ENCODE measurements at places on chromosomes 1 and 21. TPM values are rescaled to one million over a fixed set of nuclear protein-coding genes. Genes with fewer than 3 reads are reported as not detected.

The EPS8L3 gene
- total RNA-seq = not detected

The HSPA6 gene
- 4.8 TPM for total RNA-seq

The HTR1D gene
- total RNA-seq = not detected

The PADI4 gene
- 0.57 TPM for total RNA-seq

The SFN gene
- total RNA-seq = 0.06 TPM

The SPATA6 gene
- total RNA-seq = 20.1 TPM

The IFI44L gene
- 12.4 TPM for total RNA-seq

The CEPT1 gene
- 47.0 TPM for total RNA-seq

The TSNAX gene
- total RNA-seq = 48.1 TPM

The SLC19A2 gene
- 14.3 TPM for total RNA-seq

The SH2D1B gene
- not detected for total RNA-seq

DNA sequence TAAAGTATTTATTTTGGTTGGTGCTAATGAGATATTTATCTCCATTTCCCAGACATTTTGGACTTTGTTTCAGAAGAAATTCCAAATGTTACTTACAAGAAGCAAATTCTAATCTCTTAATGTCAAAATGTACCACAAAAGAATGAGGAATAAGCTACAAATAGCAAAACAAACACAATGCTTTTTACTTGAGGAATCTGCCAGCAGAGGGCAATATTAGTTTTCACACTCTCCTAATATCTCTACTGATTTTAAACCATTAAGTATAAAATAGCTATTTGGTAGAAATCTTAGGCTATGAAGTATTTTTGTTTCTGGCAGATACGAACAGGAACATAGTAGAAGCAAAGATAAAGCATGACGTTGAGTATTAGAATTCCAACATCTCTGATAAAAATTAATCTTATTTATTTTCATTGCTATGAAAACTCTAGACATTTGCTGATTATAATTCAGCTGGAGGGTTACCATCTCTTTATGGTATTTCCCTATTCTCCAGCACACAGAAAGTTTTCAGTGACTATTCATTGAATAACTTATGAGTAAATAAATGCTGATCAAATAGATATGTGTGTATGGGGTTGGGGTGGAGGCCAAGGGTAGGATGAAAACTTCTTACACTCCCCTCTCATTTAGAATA, 13.4 kb upstream of the HMCN1 start:
- DNase-seq = no peak
- H3K4me1 ChIP-seq = no peaks in the 10 kb centered on the region
- H3K27me3 ChIP-seq = no peaks in the 10 kb centered on the region
- no peaks in the 10 kb centered on the region for H3K36me3 ChIP-seq
- no peak overlapping the region for H3K27ac ChIP-seq
- H3K4me3 ChIP-seq = no peak overlapping the region

GRCh38 chr1:205672395-205672889, 7.9 kb downstream of the SLC45A3 start:
- no peak overlapping the region for H3K27ac ChIP-seq
- H3K4me3 ChIP-seq = no peak overlapping the region
- no peaks in the 10 kb centered on the region for H3K36me3 ChIP-seq
- no peaks in the 10 kb centered on the region for H3K27me3 ChIP-seq
- DNase-seq = no peak

DNA sequence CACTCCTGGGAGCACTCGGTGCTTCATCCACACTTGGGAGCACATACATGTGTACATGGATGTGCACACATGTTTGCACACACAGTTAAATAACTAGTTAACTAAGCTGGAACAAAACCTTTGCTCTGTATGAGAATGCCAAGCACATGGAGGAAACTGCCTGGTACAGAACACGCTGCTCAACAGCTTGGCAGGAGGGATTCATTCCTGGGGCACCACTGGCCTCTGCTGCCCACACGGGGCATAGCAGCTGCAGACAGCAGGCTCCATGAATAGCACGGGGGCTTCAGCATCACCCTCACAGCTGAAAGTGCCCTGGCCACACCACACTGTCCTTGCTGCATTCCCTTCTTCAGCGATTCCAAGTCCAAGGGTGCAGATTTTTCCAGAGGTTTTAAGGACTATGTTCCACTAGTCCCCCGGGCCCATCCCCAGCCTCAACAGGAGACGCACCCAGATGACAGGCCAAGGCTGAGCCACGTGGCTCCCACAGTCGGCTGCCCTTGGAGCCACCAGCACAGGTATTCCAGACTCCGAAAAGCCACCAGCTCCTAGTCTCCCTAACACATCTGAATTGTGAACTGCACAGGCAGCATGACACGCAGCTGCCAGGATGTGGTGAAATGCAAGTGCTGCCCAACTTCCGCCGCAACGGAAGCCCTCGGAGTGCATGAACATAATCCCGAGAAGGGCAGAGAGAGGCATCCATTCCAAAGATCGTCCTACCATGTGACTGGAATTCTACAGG, 16.9 kb downstream of the NPHP4 start:
- H3K27ac ChIP-seq = no peak overlapping the region
- no peaks in the 10 kb centered on the region for H3K4me1 ChIP-seq
- no peaks in the 10 kb centered on the region for H3K27me3 ChIP-seq

DNA sequence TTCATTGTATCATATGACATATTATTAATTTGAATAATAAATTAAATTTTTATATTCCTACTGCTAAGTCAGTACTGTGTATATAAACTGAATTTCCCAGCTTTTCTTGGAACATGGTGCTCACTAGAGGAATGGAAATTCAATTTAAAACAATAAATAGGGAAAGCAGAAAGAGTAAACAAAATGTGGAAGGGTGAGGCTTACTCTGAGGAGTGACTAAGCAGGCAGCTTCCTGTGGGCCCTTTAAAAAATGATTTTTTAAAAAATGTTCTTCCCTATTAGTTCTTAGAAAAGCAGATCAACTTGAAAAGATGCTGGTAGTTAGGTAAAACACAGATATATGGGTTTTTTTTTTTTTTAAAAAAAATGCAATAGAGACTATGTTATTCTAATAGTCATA, 49.5 kb upstream of the S1PR1 start:
- no peak for DNase-seq
- H3K36me3 ChIP-seq = no peaks in the 10 kb centered on the region
- H3K27ac ChIP-seq = no peak overlapping the region
- H3K4me1 ChIP-seq = no peaks in the 10 kb centered on the region
- H3K4me3 ChIP-seq = no peak overlapping the region

GRCh38 chr1:201282216-201282615, 1.1 kb upstream of the PKP1 start:
- no peaks in the 10 kb centered on the region for H3K4me1 ChIP-seq
- DNase-seq = no peak
- H3K27ac ChIP-seq = no peak overlapping the region
- H3K4me3 ChIP-seq = no peak overlapping the region
- no peaks in the 10 kb centered on the region for H3K36me3 ChIP-seq

GRCh38 chr1:49190138-49190537, 413.4 kb upstream of the BEND5 start:
- no peaks in the 10 kb centered on the region for H3K4me1 ChIP-seq
- H3K27ac ChIP-seq = no peak overlapping the region
- no peak overlapping the region for H3K4me3 ChIP-seq
- DNase-seq = no peak
- H3K27me3 ChIP-seq = no peaks in the 10 kb centered on the region
- no peaks in the 10 kb centered on the region for H3K36me3 ChIP-seq

DNA sequence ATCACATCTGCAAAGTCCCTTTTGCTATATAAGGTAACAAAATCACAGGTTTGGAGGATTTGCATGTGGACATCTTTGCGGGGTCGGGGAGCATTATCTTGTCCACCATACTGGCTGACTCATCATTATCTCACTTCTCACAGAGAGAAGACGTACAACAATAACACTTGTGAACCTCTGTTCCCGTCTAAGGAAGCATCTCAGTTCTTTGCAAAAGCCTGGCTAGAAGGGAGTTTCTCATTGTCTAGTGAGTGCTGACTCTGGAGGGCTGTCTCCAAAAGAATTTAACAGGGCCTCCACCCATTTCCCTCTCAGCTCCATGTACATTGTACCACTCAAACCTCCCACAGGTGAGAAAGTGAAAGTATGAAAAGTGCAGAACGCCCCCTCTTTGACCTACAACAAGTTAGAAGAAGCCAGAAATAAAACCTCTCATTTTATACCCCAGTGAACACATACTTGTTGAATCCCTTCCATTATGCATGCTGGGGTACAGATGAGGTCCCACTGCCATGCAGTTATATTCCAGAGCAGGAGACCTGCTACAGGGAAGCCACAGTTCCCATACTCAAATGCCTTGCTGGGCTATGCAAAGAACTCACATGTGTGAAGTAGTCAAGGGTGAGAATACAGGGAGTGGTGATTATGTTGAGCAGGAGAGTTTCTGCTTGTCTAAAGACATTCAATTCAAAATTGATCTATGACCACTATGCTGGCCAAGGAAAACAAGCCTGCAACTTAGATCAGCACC, 121.7 kb upstream of the PRDX6 start:
- H3K36me3 ChIP-seq = no peaks in the 10 kb centered on the region
- no peaks in the 10 kb centered on the region for H3K4me1 ChIP-seq
- no peak overlapping the region for H3K4me3 ChIP-seq
- no peaks in the 10 kb centered on the region for H3K27me3 ChIP-seq
- no peak overlapping the region for H3K27ac ChIP-seq

DNA sequence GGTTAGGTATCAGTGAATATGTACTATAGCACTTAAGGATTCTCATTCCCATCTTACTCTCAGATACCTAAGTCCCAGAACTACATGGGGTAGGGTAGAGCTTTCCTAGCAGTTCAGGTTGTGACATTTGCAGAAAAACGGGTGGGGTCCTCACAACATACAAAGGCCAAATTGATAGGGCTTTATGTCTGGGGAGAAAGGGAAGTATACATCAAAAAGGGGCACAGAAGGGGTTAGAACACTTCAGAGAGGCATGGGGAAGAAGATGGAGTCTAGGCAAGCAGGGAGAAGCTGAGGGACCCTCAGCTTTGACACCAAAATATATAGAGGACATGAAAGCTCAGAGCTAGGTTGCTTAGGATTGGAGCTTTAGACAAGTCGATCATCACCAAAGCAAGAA, 3.6 kb downstream of the UROD start:
- H3K27me3 ChIP-seq = no peaks in the 10 kb centered on the region
- H3K36me3 ChIP-seq = no peaks in the 10 kb centered on the region
- H3K27ac ChIP-seq = no peak overlapping the region

DNA sequence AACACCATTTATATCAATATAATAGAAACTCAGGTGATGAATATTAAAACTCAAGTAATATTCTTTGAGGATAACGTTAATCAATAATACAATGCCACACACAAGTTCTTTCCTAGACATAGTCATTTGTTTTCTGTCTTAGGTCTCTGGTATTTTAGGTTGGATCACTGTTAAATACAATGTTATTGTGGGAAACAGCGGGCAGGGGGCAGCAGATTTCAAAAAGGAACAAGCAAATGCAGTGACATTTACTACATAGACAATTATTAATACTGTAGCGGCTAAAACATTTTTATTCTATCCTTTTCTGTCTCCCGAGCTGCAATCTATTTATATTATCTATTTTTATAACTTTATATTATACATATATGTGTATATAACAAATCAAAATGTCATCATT, 186.4 kb upstream of the ZNHIT6 start:
- H3K36me3 ChIP-seq = no peaks in the 10 kb centered on the region
- no peak for DNase-seq
- no peaks in the 10 kb centered on the region for H3K27me3 ChIP-seq
- H3K4me1 ChIP-seq = no peaks in the 10 kb centered on the region
- no peak overlapping the region for H3K4me3 ChIP-seq

DNA sequence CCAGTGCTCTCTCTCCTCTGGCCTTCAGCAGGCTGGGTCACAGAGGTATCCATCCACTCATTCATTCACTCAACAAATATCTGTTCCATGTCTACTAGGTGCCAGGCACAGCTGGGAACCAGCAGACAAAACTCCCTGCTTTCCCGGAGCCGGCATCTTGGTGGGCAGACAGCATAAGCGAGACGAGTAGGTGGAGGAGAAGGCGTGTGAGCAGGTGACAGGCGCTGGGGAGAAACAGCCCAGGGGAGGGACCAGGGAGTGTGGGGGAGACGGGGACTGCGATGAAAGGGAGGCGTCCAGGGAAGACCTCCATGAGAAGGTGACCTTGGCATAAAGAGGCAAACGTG, 11.0 kb upstream of the KCNAB2 start:
- H3K36me3 ChIP-seq = no peaks in the 10 kb centered on the region
- no peak for DNase-seq
- no peak overlapping the region for H3K4me3 ChIP-seq

- H3K4me3 ChIP-seq = no peak overlapping the region
- H3K27me3 ChIP-seq = no peaks in the 10 kb centered on the region
- DNase-seq = no peak
- H3K27ac ChIP-seq = no peak overlapping the region
- peaks cover 9% of the 10 kb centered on the region for H3K4me1 ChIP-seq
- no peaks in the 10 kb centered on the region for H3K36me3 ChIP-seq
Observed at GRCh38 chr1:78645723-78646122, 3.9 kb upstream of the IFI44 start.

GRCh38 chr1:76601465-76601864, 265.8 kb upstream of the ST6GALNAC5 start:
- H3K4me1 ChIP-seq = no peaks in the 10 kb centered on the region
- H3K27me3 ChIP-seq = no peaks in the 10 kb centered on the region
- H3K4me3 ChIP-seq = no peak overlapping the region
- H3K27ac ChIP-seq = no peak overlapping the region

- no peak overlapping the region for H3K4me3 ChIP-seq
- no peaks in the 10 kb centered on the region for H3K4me1 ChIP-seq
- H3K27ac ChIP-seq = no peak overlapping the region
- no peaks in the 10 kb centered on the region for H3K36me3 ChIP-seq
Observed at GRCh38 chr1:119358636-119359035, 9.9 kb upstream of the HAO2 start.

GRCh38 chr1:36697836-36698605, 215.3 kb upstream of the CSF3R start:
- H3K36me3 ChIP-seq = no peaks in the 10 kb centered on the region
- no peak for DNase-seq
- H3K4me1 ChIP-seq = no peaks in the 10 kb centered on the region
- H3K27ac ChIP-seq = no peak overlapping the region
- H3K27me3 ChIP-seq = no peaks in the 10 kb centered on the region

- H3K27ac ChIP-seq = no peak overlapping the region
- no peaks in the 10 kb centered on the region for H3K4me1 ChIP-seq
- no peak overlapping the region for H3K4me3 ChIP-seq
- H3K27me3 ChIP-seq = no peaks in the 10 kb centered on the region
- H3K36me3 ChIP-seq = no peaks in the 10 kb centered on the region
- DNase-seq = no peak
Observed at GRCh38 chr1:17711941-17712340, 43.2 kb upstream of the ACTL8 start.

GRCh38 chr1:204782118-204782700, 88.5 kb upstream of the NFASC start:
- no peaks in the 10 kb centered on the region for H3K4me1 ChIP-seq
- H3K36me3 ChIP-seq = no peaks in the 10 kb centered on the region
- no peaks in the 10 kb centered on the region for H3K27me3 ChIP-seq
- no peak overlapping the region for H3K27ac ChIP-seq
- no peak overlapping the region for H3K4me3 ChIP-seq

GRCh38 chr1:176932114-176933104, 232.1 kb downstream of the ASTN1 start:
- no peaks in the 10 kb centered on the region for H3K27me3 ChIP-seq
- DNase-seq = no peak
- no peaks in the 10 kb centered on the region for H3K4me1 ChIP-seq
- H3K4me3 ChIP-seq = no peak overlapping the region

Measured in adrenal gland (tissue), 19 donors.